OCI-M1 (cell line): ENCODE measurements at places on chromosomes 2 and 18.

GRCh38 chr2:232901736-232902578 is 31.9 kb downstream of the SNORC start:
- peak; percentile 15 for DNase-seq

DNA sequence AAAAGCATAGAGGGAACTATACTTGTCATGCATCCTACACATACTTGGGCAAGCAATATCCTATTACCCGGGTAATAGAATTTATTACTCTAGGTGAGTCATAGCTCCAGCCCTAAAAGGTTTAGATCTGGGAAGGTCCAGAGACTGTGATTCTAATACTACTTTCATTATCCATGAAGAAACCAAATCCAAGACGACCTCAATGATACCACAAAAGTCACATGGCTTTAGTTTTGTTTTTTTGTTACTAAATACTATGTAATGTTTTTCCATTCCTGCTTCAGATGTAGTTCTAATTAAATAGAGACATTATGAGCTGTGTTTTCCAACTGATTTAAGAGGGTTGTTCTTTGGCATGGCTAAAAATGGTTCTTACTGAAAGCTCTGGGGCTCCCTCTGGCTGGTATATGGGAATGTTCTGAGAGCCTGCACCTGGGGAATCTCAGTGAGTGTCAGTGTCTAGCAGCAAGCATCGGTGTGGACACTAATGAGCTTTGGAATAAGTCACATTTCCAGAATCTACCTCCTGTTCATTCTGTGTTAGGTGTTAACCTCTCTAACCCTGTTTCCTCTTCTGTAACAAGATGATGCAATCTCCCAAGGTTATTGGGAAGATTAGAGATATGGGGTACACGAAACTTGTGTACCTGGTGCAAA is 20.5 kb upstream of the IL1RL2 start:
- DNase-seq: peak; percentile 53

DNA sequence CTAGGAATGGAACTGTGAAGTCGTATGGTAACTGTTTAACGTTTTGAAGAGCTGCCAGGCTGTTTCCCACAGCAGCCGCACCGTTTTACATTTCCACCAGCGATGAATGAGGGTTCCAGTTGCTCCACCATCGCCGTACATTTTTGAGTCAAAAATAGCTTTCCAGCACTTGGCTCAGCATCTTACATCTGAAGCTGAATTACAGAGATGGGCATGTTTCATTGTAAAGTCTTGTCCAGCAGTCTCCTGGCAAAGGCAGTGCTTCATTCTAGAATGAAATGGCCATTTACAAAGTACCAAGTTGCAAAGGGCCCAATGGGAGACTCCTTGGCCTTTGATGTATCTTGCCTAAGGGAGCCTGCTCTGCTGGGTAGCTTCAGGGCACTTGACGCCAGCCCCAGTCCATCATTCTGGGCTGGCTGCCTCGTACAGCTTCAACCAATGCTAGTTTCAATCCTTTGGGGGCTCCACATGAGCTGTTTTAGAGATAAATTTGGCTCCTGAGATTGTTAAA is 45.1 kb downstream of the ATIC start:
- no peak for DNase-seq

DNA sequence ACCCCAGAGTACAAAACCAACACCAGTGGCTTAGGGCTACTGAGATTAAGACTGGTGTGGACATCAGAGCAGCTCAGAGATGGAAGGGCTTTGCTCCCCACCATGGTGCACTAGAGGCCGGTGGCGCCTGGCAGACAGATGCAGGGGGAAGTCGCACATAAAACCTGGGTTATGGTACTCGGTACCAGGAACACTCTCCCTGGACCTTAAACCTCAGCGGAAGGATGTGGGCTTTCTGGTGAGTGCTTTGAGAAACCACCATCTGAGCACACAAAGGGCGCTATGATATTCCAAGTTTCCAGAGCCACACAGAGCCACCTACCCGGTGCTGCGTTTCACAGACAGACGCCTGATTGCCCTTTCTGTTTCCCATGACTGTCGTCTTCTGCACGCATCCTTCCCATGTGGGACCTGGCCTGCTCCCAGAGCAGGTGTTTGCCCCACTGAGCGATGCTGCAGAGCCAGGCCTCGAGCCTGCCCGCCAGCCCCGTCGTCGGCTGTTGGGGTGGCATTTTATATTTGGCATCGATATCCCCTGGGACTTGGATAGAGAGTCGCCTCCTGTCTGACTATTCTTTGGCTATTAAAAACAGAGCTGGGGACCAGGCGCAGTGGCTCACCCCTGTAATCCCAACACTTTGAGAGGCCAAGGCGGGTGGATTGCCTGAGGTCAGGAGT is 89.5 kb upstream of the ODC1 start:
- no peak for DNase-seq

- peak; percentile 36 for DNase-seq
Measured at GRCh38 chr2:9535177-9535576, 20.5 kb downstream of the ADAM17 start.

DNA sequence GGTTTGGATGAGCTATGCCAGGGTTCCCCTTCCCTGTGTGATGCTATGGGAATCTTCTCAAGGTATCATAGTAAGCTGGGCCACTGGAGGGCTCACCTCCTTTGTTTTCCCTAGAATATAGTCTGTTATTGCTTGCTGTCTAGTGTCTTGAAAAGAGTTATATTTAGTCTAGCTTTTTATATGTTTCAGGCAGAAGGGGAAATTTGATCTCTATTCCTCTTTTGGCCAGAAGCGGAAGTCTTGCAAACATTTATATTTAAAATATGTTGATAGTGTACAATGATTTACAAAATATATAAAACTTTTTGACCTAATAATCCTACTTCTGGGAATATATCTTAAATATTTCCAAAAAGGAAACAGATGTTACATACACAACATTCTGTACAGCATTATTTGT is 260.7 kb downstream of the FHOD3 start:
- DNase-seq: no peak

- peak; percentile 7 for DNase-seq
Measured at GRCh38 chr2:141766225-141766624, 364.6 kb downstream of the LRP1B start.
